ENCODE measurements at places on chromosomes 2 and 18.

DNA sequence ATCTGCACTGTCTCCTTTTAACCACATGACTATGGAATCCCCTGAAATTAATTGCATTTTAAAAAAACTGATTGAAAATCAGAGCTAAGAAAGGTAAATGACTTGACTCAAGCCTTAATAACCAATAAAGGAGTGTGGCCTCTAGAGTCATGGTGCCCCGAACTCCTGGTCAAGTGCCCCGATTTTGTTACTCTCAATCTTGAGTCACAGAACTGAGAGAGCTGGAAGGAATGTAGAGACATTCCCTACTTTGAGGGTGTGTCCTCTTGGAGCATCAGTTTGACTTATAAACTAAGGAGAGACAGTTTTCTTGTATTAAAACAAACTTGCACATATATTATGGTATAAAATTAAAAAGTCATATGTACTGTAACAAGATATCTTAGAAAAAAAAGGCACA is 2.4 kb downstream of the WDR43 start:
- no peak for DNase-seq

DNA sequence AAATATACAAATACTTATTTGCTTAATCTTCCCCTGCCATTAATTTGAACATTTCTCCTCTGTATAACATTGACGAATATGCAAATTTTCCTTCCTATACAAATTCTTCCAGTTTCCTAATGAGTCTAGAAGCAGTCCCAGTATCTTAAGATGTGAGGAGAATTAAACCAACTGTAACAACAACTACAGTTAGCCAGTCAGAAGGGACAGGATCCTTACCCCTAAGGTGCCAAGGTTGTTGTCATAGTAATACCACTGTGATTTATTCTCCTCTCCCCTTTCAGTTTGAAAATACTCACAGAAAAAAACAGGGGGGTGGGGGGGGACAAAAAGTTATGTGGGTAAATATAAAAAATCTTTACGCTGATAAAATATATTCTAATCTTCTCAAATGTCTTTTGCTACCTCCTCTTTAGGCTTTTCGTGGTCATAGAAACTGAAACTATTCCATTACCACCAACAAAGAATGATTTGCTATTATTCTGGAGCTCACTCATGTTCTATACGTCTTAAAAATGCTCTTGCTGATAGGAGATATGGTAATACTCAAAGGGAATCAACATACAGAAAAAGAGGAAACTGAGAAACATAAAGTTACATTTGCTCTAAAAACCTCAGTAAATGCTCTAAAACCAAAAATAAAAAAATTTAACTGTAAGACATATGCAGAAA is 107.6 kb downstream of the MEMO1 start:
- no peak for DNase-seq

DNA sequence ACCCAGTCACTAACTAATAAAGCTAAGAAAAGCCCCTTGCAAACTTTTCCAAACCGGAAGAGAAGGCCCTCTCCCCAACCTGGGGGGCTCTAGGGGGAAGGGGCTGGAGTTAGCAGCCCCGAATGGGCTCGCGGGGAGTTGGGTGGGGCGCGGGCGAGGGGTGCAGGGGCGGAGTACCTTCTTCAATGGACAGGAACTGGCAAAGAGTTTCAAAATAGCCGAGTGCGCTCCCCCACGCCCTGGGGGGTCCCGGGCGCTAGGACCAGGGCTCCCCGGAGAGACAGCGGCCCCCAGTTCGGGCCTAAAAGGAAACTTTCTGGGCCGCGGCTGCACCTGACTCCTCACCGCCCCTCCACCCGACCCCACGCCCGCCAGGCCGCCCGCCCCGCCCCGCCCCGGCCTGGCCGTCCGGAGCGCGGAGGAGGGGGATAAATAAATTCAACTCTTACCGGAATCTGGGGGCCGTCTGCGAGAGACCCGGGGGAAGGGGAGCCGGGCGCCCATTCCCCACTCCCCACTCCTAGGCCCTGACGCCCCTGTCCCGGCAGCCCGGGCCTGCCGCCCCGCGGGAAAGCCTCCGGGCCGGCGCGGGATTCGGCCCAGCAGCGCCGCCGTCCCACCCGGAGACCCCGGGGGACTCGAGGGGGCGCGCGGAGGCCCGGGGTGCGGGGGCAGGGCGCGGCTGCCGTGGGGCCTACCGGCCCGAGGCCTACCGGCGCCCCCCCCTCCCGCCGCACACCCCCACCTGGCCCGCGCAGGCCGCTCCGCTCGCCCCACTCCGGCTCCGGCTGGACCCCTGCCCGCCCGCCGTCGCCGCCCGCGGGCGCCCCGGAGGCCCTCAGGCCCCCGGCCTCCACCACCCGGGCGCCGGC is 868 bp downstream of the INO80D start:
- DNase-seq, result peak; percentile 28

- no peak for DNase-seq
These were observed 46.7 kb downstream of the IRS1 start for GRCh38 chr2:226752887-226753286.

- no peak for DNase-seq
These were observed 30.0 kb upstream of the KLHL29 start for GRCh38 chr2:23355001-23355400.

GRCh38 chr18:35172009-35172408 is 68.8 kb upstream of the ZNF397 start:
- no peak for DNase-seq

DNA sequence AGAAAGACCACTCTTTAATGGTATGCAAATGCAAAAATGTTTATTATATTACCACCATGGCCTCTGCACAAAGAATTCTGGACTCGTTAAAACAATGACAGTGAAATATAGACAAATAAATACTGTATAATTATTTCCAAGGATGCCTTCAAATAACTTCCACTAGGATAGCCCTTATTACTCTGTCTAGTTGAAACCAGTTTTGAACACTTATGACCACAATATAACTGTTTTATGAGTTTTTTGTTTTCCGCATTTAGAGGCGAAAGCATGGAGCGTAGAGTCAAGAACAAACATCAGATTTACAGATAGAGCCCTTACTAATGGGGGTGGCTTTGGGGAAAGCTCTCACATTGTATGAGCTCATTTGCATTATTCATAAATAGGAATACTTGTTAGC is 559.5 kb downstream of the CNTNAP5 start:
- no peak for DNase-seq

DNA sequence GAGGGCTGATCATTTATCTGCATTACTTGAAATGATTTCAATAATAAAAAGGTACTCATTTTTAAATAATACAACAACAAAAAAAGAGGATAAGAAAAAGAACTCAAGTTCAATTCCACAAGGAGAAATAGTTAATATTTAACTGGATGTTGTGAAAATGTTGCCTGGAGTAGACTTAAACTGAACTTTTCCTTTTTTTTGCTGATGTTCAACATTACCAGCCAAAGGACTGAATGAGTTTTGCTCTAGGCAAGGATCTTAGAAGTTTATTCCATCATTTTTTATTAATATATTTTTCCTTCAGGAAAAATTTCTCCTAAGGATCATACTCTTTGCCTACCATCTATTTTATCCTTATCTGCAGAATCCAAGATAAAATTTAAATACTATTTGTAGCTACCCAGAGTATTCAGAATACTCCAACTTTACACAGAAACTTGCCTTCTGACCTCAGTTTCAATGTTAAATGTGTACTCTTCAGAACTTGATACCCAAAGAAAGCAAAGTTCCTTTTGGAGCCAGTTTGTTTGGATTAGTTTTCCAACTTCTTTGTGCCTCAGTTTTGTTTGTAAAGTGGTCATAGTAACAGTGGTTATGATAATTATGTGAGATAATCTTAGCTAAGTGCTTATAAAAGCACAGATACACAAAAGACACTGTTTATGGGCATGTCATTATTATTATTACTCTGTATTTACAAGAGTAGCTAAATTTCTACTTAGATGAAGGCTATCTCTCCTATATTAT is 12.8 kb downstream of the CKAP2L start:
- DNase-seq, result no peak

DNA sequence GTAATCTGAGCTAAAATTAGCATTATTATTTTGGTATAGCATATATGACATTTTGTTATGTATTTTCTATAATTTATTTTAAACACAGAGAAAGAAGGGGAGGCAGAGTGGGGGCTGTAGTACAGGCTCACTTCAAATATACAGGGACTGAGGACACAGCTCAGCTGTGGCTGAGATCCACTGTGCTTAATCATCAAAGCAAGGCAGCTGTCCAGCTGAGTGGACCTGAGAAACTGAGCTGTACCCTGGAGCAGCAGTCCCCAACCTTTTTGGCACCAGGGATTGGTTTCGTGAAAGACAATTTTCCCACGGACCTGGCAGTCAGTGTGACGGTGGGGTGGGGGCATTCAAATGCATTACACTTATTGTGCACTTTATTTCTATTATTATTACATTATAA is 687.2 kb downstream of the RNF144A start:
- DNase-seq, result no peak

- DNase-seq, result no peak
These were observed 122.1 kb upstream of the RMDN2 start for GRCh38 chr2:37802899-37803379.

DNA sequence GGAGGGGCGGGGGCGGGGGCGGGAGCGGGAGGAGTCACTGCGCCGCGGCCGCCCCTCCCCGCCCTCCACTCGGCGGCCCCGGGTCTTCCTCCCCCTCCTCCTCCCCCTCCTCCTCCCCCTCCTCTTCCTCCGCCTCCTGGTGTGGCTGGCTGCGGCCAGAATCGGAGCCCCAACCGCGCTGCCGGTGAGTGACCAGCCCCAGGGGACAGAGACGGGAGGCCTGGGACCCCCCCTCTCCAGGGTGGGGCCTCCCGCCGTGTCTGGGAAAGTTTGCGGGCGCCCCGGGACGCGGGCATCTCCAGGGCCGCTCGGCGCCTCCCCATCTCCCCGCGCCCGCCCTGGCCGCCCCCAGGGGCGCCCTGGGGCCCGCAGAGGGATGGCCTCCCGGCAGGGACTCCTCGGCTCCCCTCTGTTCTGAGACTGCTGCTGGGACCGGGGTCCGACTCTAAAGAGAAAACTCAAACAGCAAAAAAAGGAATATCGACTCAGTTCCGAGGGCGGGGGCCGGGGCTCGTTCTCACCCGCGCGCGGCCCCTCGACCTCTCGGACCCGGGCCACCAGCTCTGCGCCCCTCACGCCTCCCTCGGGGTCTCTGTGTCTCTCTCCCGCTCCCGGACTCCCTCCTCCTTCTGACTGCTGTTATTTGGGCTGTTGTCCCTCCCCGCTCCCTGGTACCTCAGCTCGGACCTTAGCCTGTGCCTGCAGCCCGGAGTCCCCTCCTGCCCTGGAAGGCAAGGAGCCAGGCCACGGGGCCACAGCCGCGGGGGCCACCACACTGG is at the start of gene STON1:
Gene STON1, plus strand, starts transcription at position 122 of the 779 bp plus-strand sequence. CDS start 50,480 bp downstream, outside the sequence.
- DNase-seq, result no peak

GRCh38 chr2:173355132-173355865 is 627 bp downstream of the CDCA7 start:
- peak; percentile 1 for DNase-seq

GRCh38 chr2:160157861-160158829 is 41.9 kb downstream of the ITGB6 start:
- DNase-seq, result no peak

DNA sequence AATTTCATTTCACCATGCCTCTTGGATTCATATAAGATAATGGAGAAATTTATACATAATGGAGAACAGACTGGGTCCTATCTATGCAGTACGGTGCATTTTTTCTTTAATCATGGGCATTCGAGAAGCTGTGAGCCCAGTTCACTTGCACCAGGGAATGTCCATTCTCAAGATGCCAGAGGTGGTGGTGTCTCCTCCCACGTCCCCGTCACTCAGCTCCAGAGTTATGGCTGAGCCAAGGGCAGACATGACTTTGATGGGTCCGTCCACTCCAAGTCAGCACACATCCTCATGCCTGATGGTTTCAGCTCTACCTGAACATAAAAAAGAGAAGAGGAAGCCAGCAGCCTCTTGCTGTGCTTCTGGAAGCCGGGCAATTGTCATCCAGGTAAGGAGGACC is 42.1 kb upstream of the CREG2 start:
- DNase-seq, result no peak

DNA sequence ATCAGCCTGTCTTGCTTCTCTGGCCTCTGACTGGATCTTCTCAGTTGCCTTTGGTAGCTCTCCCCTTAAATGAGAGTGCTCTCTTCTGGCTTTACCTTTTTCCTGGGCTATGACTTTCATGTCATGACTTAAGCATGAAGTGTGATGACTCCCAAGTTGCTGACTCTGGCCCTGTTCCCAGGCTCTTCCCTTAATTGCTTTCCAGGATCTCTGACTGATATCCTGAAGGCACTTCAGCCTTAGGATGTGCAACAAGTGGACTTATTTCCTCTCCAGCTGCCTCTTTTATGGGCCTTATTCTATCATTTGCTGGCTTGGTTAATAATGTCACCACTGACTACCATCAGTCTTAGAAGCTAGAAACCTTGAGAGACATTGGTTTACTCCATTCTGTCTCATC is 17.4 kb downstream of the SEMA4F start:
- DNase-seq, result no peak

DNA sequence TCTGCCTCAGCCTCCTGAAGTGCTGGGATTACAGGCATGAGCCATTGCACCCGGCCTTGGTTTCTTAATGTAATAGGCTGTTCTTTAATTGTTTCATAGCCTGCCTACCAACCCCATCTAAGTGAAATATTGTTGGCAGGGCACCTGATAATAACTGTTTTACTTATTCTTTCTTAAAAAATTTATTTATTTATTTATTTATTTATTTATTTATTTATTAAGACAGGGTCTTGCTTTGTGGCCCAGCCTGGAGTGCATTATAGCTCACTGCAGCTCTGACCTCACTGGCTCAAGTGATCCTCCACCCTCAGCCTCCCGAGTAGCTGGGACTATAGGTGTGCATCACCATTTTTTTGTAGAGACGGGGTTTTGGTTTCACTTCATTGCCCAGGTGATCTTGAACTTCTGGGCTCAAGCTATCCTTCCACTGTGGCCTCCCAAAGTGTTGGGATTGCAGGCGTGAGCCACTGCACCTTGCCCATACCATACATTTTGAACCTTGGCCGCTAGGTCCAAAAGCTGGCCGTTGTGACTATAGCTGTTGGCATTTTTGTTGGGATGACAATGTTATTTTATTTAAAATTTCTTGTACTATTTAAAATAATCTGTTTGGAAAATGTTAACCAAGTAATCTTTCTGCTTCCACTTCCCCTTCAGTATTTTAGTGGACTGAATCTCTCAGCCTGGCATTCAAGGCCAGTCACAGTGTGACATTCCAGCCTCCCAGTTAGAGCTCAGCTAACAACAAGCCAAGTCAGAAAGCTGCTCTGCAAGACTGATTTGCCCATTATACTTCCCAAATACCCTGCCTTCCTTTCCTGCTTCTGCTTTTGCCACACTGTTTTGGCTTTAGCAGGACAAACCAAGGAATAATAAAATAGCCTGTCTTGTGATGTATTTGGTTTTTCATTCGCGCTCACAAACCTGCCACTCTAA is 52.4 kb downstream of the BABAM2 start:
- DNase-seq, result no peak
